ENCODE measurements at places on chromosomes 11 and 22.

GRCh38 chr22:50114221-50115021 lies 24.6 kb downstream of the MOV10L1 start:
- DNase-seq: no peak

DNA sequence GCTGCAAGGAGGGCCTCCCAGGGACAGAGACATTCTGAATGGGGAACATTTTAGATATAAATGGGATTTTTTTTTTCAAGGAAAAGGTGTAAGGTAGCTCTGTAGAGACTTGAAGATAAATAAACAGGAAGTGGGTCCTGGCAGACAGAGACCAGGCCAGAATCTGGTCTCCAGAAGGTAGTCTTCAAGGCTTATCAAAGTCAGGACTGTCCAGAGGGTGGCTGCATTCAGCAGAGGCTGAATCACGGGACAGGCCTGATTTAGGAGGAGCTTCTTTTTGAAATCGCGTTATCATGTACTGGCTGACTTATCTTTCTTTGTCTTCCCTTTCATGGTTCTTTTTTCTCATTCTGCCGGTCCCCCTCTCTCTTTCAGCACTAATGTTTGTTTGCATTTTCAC lies 542.9 kb downstream of the NTM start:
- no peak for DNase-seq

DNA sequence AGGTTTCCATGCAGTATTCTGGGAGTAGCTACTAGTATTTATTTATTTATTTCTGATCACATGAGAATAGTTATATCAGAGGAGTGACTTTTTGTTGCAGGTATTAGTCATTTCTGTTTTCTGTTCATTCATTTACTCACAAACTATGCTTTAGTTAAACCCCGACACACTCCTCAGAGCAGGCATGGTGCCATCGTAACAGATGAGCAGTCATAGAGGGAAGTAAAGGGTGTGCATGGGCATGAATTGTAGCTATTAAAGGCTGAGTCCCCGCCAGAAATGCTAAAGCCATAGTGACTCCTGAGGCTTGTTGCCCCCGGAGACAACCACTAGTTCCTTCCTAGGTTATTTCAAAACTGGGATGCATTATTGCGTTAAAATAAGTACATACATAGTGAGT lies 10.6 kb downstream of the JHY start:
- DNase-seq: no peak

- no peak for DNase-seq
Measured at GRCh38 chr11:59459916-59460315, 3.2 kb downstream of the OR4D6 start.

- DNase-seq: no peak
Measured at GRCh38 chr11:121389651-121390050, 62.5 kb upstream of the SORL1 start.

DNA sequence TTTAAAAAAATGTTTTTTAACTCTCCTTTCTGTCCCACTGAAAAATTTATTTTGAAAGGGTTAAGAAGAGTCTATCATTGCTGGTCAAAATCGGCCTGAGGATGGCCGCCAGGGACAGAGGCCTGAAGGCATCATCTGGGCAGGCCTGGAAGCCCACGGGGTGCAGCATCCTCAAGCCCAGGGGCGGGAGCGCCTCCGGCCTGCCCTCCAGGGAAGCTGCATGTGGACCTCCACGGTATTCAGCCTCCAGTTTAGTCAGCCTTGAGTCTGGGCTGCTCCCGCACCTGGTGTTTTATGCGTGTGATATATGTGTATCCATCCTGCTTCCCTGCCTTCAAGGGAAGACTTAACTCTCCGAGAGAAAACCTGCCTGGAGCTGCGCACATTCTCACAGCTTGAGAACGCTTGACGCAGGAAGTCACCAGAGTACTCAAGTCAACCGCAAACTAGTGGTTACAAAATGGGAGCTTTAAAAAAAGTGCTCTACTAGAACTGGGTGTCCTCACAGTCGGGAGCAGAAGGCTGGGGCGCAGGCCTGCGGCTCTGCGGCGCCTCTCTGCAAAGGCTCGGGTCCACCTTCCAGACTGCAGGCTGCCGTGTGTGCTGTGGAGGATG lies 13.6 kb upstream of the BID start:
- DNase-seq: no peak

GRCh38 chr22:43338766-43339345 lies 4.3 kb downstream of the SCUBE1 start:
- DNase-seq: no peak

GRCh38 chr22:24841261-24841660 lies 35.2 kb downstream of the SGSM1 start:
- no peak for DNase-seq

DNA sequence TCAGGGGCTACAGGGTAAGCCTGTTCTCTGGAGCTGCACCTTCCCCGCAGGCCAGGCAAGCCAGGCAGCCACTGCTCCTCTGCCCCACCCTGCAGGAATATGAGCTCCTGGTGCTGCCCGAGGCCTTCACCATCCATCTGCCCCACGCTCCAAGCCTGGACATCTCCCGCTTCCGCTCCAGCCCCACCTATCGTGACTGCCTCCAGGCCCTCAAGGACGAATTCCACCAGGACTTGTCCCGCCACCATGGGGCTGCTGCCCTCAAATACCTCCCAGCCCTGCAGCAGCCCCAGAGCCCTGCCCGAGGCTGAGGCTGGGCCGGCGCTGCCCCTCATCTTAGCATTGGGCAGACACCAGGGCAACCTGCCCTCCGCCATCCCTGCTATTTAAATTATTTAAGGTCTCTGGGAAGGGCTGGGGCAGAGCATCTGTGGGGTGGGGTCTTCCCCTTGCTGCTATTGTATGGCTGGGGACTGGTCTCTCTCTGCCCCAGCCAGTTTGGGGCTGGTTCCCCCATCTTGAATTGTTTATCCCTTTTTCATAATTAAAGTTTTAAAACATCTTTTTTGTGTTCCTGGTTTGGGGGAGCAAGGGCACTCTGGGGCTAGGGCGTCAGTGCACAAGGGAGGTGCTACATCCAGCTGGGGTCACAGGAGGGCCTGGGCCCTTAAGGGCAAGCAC lies 6.2 kb downstream of the LARGE2 start:
- DNase-seq: no peak

DNA sequence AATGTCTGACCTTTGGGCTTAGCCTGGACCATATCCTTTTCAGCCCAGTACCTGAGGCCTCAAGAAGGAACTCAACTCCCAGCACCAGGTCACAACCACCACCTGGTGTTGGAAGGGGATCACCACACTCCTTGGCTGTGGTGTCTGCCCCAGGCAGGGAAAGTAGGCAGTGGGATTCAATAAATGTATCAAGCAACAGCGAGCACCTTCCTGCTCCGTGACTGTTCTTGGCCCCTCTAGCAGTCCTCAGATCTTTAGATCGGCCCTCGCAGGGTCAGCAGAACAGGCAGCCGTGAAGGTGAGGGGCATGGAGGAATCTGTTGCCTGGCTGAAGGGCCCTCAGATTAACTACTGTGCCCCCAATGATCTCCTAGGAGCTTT lies 15.9 kb downstream of the ARFGAP2 start:
- DNase-seq: no peak

DNA sequence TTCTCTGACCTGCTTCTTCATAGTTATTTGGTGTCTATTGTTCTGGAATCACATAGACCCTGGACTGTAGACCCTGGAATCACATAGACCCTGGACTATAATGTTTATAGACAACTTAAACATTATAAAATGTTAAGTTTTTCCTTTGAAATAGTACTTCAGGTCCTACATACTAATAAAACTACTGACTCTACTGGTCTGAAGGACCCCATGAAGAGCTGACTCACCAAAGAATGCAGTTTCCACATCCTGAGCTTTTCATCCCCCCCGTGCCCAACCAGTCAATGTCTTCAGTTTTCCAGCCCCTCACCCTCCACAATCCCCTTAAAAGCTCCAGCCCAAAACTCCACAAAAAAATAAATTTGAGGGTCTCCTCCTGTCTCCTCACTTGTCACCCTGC lies 6.6 kb upstream of the PLEKHA7 start:
- DNase-seq: no peak

DNA sequence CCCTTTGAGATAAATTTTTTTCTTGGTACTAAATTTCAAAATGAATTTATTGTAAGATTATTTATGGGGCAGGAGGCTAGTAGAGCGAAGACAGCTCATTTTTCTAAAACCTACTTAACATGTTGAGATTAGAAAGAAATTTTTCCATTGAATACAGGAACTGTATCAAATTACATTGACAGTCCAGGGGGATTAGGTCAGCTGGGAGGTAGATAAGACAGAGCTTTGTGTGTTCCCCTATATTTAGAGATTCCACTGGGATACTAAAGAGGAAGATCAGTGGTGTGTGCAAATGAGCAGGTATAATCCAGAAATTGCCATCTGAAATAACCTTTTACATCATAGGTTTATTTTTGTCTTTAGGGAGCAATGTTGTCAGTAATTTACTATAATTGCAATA lies 32.1 kb downstream of the ENDOD1 start:
- DNase-seq: no peak

DNA sequence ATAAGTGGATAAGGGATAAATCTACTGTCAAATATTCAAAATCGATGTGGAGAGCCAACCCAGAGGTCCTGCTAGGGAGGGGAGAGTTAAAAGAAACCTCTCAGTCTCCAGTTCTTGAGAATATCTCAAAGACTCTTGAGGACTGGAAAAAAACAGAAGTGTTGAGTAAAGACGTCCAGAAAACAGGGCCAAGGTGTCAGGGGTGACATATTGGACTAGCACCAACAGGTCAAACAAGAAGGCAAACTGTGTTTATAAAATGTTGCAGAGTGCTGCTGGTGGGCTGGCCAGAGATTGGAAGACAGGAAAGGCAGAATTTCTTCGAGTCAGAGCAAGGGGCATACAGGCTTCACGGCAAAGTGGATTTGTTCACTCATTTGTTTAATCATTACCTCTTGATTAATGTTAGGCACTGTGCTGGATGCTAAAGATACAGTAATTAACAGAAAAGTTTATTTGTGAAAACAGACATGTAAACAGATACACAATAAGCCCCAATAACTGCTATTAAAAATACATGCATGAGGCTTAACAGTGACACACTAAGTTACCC lies 33.7 kb upstream of the SMPD1 start:
- DNase-seq: no peak

- DNase-seq: no peak
Measured at GRCh38 chr11:76179147-76179546, 27.2 kb downstream of the WNT11 start.

DNA sequence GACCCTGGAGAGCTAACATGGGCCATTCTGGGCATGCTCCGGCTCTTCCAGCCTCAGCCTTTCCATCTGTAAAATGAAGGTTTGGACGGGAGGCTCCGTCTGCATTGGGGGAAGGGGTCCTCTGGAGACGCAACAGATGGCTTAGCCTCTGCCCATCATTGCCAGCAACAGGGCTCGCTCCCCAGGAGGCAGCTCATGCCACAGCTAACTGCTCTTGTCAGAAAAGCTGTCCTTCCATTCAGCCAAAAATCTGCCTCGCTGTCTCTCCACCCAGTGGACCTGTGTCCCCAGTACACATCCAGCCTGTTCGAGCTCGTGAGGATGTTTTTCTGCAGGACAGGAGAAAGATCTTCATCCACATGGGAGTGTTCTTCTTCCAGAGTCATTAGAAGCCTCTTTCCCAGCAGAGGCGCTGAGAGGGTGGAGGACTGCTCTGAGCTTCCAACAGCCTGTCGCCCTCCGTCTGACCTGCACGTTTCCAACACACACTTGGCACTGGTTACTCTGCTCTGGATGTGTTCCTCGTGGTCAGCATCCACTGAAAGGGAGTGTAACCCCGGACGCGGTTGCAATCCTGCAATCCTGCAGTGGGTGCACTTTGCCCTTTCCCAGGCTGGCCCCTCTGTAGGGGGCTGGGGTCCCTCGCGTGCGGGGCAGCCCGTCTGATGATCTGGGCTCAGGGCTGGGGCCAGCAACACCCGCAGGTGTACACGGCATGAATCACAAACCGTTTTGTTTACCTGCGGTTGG lies 1340.9 kb downstream of the TBC1D22A start:
- DNase-seq: no peak

- no peak for DNase-seq
Measured at GRCh38 chr22:48445113-48445827, 1382.4 kb downstream of the BRD1 start.

GRCh38 chr22:30392661-30393321 lies 4.0 kb upstream of the SEC14L2 start:
- no peak for DNase-seq

DNA sequence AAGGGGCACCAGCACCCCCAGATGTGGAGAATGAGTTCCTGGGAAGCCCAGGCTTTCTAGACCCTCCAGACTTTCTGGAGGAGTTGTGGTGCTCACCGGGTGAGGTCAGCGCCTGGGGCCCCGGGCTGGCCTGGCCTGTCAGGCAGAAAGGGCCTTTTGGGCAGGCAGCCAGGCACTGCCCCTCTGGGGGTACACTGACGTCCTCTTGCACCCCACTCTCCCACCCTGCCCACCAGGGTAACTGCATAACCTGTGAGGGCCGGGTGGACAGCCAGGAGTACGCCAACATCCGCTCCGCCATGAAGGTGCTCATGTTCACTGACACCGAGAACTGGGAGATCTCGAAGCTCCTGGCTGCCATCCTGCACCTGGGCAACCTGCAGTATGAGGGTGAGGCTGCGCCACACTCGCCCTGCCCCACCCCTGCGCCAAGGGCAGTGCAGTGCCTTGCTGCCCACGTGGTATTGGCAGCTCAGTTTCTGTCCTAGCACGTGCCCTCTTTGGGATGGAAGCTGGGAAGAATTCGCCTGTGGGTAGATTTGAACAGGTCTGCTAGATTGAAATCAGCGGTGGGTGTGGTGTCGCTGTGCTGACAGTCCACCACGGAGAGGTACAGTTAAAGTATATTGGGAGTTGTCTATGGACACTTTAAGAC lies 30.1 kb downstream of the MYO7A start:
- no peak for DNase-seq

GRCh38 chr11:78798663-78799062 lies 224.0 kb upstream of the NARS2 start:
- no peak for DNase-seq
